ENCODE measurements at places on chromosomes 4 and X. TPM values are rescaled to one million over a fixed set of nuclear protein-coding genes. Genes with fewer than 3 reads are reported as not detected.

DNA sequence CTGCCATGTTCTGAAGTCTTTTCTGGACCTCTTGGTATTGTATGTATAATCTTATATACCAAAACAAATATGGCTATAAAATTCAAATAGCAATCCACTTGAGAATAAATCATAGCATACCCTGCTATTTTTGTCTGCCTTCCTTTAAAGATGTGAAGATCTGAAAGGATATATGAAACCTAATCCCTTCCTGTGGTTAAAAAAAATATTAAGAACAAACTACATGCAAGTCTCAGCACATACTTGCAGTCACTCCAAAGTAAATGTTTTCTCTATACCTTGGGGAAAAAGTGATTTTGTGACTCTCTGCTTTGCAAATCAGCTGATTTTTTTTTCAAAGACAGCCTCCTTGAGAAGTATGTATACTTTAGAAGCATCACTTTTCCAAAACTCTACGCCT lies 322.9 kb downstream of the ANKRD50 start:
- DNase-seq = no peak

DNA sequence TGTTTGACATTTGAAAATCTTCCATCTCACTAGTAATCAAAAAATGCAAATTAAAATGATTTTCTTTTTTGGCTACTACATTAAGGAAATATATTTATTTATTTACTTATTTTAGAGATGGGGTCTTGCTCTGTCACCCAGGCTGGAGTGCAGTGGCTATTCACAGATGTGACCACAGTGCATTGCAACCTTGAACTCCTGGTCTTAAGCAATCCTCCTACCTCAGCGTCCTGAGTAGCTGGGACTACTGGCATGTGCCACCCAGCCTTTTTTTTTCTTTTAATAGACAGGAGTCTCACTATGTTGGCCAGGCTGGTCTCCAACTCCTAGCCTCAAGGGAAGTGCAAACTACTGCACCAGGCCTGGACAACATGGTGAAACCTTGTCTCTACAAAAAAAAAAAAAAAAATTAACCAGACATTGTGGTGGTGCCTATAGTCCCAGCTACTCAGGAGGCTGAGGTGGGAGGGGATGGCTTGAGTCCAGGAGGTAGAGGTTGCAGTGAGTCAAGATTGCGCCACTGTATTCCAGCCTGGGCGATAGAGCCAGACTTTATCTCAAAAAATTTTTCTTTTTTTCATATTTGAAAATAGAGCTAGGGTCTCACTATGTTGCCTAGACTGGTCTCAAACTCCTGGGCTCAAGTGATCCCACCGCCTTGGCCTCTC lies 4.4 kb upstream of the SMIM14 start:
- DNase-seq = peak; percentile 87

The S100P gene
- 55.6 TPM for total RNA-seq

The CENPVL1 gene
- total RNA-seq = not detected

GRCh38 chrX:39802354-39802753 lies 295.4 kb downstream of the BCOR start:
- DNase-seq = no peak

The CLDN2 gene
- not detected for total RNA-seq

- DNase-seq = no peak
Measured at GRCh38 chrX:130251671-130252070, 17.0 kb downstream of the ZNF280C start.

GRCh38 chr4:80069108-80069836 lies 3.8 kb downstream of the ANTXR2 start:
- peak; percentile 27 for DNase-seq

The ARMCX1 gene
- not detected for total RNA-seq

- no peak for DNase-seq
Measured at GRCh38 chr4:76556452-76556851, 121.4 kb downstream of the SHROOM3 start.

DNA sequence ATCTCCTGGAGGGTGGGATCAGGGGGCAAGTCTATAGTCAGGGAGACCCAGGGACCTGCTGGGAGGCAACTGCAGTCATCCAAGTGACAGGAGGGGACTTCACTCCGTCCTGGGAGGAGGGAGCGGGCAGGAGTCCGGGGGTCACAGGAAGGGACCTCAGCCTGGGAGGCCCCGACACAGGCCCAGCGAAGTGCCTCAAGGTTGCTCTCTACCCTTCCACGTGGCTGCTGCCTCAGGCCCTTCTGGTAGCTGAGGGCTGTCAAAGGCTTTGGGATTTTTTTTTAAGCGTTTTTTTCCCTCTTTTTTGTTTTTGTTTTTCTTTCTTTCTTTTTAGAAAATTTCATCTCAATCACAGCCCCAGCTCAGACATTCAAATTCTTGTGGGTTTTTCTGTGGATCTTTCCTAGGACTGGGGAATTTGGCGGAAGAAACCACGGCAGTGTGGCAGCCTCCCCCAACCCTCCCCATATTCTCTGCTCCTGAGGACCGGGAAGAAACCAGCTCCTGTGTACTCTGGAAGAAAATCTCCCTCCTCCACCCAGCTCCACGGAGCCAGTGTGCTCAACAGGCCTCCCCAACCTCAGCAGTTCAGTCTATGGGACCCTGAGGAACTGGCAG lies 1.4 kb upstream of the HAUS7 start:
- DNase-seq = no peak

- DNase-seq = no peak
Measured at GRCh38 chrX:153603131-153603656, 4.3 kb upstream of the CCNQ start.

The FGFR3 gene
- 2.5 TPM for total RNA-seq

GRCh38 chr4:76198411-76199237 lies 15.0 kb downstream of the SCARB2 start:
- peak; percentile 73 for DNase-seq

DNA sequence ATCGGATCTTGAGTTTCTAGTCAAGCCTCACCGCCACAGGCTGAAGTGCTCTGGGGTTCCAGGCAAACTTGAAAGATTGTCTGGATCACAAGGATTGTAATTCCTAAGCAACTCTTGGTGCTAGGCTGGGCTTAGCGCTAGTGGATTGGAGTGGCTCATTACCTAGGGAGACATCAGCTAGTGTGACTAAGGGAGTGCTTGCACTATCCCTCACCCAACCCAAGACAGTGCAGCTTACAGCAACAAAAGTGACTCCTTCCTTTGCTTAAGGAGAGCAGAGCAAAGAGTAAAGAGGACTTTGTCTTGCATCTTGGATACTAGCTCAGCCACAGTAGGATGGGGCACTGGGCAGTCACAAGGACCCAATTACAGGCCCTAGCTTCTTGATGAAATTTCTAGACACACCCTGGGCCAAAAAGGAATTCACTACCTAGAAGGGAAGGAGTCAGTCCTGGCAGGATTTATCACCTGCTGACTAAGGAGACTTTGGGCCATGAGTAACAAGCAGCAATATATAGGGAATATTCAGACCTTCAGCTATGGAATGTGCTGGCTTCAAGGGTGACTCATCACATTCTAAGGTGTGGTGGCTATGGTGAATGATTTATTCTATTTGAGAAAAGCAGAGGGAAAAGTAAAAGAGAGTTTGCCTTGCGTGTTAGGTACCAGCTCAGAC lies 1212.4 kb downstream of the PCDH18 start:
- DNase-seq = peak; percentile 79

DNA sequence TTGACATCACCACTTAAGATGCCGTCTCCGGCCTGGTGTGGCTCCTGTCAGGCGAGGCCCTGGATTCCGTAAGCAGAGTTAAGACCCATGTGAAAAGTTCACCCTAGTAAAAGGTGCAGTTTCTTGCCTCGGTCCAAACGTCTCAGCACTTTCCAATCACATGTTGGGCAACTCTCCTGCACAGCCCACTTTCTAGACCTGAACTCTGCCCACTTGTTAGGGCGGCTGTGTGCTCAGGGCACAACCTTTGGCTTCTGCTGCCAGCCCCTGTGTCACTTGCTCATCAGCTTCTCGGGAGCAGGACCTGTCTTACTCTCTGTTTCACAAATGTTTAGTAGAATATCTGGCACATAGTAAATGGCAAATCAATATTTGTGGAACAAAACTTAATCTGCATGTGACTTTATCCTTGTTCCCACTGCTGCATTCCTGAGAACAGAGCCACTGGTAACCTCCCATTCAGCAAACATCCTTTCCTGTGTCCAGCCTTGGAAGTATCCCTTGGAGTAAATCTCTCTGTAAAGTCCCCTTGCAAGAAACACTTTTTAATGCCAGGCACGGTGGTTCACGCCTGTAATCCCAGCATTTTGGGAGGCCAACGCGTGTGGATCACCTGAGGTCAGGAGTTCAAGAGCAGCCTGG lies 38.7 kb upstream of the SH3RF1 start:
- no peak for DNase-seq

DNA sequence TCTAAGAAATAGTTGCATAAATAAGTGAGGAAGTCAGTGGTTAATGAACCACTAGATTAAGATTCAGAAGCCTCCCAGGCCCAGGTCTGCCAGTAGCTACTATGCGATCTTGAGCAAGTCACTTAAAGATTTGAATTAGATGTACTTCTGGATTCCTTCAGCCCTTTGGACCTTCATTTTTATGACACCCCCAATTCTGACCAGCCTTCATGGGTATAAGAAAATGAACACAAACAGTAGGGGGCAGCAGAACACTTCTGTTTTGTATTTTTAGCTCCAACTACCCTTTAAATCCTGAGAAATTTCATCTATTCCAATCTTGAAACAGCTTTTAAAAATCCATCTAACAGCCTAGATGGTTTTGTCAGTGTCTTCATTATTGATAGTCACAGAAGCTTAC lies 19.0 kb downstream of the TMEM47 start:
- DNase-seq = peak; percentile 57

DNA sequence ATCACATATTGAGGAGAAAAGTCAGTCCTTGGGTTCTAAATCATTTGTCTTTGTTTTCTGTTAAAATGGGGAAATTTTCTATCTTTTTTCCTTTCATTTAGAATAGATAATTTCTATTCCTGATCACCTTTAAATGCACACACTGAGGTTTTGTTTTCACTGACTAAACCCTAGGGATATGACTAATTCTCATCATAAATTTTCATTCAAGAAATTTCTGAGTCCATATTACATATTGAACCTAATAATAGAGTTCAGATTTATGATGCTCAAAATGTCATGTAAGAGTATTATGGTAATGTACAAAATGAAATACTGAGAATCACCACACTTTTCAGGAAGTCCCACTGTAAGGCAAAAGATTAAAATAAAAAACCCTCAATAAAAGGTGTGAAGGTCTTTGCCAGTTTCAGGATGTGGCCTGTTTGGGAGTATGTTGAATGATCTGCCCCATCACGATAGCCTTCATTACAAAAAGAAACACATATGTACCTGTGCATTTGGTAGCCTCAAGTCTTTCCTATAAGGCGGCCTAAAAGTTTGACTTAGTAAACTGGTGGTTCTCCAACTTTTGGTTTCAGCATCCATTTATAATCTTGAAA lies 49.4 kb downstream of the LEF1 start:
- no peak for DNase-seq

The BEX2 gene
- not detected for total RNA-seq

DNA sequence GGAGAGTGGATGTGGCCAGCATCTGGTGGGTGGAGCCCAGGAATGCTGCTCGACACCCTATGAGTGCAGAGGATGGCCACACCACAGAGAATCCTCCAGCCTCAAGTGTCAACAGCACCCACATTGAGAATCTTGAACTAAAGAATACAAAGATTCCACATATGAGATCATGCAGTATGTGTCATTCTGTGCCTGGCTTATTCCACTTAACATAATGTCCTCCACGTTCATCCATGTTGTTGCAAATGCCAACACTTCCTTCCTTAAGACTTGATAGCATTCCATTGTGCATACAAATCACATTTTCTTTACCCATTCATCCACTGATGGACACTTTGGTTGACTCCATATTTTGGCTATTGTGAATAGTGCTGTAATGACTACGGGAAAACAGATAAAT lies 145.8 kb downstream of the PRKX start:
- no peak for DNase-seq

GRCh38 chrX:103913356-103914020 lies 48.9 kb upstream of the TMSB15B start:
- DNase-seq = no peak

The CXCL5 gene
- total RNA-seq = 0.54 TPM

The CCDC149 gene
- total RNA-seq = 15.4 TPM

GRCh38 chr4:109321232-109321631 lies 18.8 kb upstream of the COL25A1 start:
- no peak for DNase-seq

Data from MCF 10A (cell line).